ENCODE measurements at places on chromosomes 5 and 9.

DNA sequence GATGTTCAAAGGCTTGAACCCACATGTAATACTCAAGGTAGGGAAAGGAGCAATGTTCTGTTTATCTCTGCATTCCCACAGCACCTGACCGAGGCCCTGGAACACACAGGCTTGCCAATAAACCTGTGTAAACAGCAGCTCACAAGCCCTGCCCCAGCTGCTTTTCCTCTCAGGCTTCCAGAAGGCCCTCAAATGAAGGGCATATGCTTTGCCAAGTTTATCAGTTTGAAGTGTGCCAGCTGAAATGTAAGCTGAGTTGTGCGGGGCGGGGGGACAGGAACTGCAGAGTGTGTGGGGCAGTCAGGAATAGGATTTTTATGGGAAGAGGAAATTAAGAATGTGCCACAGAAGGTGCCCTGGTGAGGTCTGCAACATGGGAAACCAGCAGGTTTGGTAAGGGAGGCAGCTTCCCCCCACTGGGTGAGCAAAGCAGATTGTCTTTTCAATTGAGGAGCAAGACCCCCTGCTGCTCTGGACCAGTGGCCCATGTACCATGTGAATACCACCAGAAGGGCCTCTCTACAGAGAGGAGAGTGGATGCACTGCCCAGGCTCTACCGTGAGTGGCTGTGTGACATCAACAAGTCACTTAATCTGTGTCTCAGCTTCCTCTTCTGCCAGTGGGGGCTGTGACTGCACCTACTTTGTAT is 194.8 kb downstream of the SPOCK1 start:
- DNase-seq = no peak

GRCh38 chr9:117414220-117414905 is 494 bp downstream of the ASTN2 start:
- DNase-seq = no peak

- DNase-seq = no peak
Observed at GRCh38 chr5:38758774-38759600, 86.8 kb upstream of the OSMR start.

DNA sequence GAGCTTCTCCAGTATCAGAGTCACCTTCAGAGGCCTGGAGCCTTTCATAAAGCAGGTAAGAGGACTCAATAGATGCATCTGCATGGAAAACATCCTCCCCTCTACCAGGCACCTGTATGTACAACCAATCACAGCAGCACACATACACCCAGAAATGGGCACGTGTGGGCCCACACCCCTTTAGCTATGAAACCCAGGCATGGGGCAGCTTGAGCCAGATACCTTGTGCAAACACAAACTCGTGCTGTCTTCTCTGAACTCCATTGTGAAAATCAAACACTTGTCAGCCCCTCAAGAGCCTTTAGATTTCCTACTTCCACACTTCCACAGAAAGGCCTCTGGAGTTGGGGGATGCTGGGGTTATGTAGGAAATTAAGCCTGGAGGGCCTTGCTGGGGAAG is 1.1 kb upstream of the CSF2 start:
- DNase-seq = no peak

DNA sequence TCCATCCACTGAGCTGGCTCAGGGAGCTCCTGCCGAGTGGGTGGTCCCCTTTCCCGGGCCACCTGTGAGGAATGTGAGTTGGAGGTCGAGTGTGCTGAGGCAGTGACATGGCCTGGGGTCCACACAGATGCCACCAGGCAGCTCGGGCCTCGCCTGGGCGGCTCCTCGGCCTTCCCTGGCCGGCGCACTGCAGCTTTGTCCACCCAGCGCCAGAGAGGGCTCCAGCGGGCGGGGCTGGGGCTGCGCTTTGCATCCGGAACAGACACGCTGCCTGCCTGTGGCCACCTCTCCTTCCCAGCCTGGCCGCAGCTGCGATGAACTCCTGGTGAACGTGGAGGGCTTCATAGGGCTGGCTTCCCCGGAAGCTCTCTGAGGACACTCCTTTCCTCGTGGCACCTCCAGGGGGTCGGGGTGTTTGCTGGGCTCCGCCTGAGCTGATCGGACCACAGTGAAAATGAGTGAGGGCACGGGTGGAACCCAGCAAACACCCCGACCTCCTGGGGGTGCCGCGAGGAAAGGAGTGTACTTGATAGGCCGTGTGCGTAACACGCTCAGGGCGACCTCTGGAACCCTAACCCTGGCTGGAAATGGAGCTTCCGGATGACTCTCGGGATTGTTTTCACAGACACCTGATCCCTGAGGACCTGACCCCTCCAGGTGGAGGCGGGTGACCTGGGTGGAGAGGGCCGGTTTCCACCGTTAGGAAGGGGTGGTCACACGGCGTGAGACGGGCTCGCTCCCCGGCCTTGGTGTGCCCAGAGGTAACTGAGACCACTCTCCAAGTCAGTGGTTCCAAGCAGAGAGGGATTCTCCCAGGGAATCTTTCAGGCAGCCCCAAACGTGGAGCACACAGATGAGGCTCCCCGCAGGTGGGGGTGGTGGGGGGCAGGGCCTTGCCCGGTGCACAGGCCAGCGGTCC is 31.8 kb upstream of the RXRA start:
- no peak for DNase-seq

DNA sequence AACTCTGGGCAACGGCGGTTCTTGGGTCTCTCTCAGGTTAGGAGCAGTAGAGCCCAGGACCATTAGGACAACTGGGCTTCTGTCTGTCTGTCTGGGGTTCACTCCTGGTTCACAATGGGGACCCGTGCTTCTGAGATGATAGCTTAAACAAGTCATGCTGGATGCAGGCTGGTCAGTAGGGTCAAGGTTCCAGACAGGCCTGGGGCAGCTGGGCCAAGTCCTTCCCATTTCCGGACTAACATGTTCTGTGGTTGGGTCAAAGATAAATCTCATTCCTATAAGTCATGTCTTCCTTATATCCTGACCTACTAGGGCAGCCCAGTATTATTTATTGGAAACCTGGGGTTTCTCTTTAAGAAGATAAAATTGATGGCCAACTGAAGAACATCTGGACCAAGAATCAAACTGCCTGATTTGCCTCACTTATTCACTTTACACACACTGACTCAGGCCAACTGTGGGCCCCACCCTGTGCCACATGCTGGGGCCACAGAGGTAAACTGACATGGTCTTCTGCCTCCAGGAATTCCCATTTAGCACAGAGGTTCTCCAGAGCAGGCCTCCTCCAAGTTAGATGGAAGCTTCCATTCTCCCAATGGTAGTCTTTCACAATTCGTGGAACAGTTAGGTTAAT is 8.3 kb downstream of the HDHD3 start:
- no peak for DNase-seq

DNA sequence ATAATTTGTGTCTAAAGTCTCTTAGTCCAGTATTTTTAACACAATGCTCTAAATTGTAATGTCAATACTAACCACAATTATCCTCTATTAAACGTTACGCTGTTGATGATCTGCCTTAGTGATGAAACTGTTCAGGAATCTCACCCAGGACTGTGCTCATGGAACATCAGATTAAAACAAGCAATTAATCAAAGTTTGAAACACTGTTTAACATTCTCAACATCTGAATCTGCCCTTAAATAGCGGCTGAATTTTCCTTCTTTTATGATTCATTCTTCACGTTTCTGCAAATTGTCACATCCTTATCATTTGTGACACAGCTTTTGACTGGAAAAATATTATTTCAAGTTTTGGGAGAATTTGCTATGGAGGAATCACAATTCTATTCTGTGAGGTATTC is 113.8 kb downstream of the MARCHF11 start:
- no peak for DNase-seq

DNA sequence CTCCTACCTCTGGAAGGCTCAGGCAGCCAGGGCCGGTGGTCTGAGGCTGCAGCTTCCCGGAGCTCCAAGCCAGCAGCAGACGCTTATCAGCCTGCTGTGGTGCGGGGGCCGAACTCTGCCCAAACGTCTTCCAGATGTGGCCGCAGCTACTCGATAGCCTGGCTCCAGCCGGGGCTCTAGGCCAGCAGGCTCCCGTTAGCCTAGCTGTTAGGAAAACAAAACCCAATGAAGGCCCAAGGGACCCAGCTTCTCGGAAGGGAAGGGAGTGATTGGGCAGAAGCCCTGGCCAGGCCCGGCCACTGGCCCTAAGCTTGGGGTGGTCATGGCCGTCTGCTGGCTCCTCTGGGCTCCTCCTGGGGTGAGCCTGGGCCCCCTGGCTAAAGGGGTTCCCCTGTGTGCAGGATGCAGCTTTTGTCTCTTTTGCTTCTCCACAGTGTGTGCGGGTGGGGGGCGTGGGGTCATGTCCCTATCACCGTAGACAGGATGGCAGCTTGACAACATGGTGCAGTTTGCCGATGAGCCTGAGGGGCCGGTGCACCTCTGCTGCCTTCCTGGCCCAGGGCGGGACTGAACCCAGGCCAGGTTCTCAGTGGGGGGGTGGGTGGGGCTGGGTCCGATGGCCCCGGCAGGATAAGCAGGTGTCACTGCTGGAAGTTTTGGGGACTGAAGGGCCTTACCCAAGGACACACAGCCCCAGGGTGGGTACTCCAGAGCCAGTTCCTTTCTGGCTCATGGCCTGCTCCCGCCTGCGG is 18.7 kb downstream of the MYMK start:
- no peak for DNase-seq

GRCh38 chr5:39713250-39713916 is 288.6 kb upstream of the DAB2 start:
- DNase-seq = no peak

GRCh38 chr5:158246661-158247060 is 387.7 kb upstream of the CLINT1 start:
- DNase-seq = no peak

- no peak for DNase-seq
Observed at GRCh38 chr5:99243111-99243510, 314.3 kb upstream of the CHD1 start.

- DNase-seq = no peak
Observed at GRCh38 chr5:6166698-6167394, 211.5 kb downstream of the MED10 start.

DNA sequence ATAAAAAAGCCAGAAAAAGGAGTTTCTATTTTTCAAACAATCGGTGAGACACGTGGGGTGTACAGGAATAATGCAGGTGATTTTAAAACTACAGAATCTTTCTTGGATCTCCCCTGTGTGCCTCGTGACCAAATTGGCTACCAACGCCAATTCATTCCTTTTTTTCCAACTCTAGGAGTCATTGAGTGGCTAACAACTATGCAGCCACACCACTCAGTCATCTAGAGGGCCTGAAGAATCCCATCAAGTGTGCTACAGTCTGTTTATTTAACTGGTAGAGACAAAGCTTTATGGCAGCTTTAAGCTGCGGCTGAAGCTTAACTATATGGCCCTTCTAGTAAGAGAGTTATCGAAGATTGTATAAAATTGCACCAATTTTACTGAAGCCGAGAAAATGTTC is 113.1 kb upstream of the NIPBL start:
- DNase-seq = no peak

DNA sequence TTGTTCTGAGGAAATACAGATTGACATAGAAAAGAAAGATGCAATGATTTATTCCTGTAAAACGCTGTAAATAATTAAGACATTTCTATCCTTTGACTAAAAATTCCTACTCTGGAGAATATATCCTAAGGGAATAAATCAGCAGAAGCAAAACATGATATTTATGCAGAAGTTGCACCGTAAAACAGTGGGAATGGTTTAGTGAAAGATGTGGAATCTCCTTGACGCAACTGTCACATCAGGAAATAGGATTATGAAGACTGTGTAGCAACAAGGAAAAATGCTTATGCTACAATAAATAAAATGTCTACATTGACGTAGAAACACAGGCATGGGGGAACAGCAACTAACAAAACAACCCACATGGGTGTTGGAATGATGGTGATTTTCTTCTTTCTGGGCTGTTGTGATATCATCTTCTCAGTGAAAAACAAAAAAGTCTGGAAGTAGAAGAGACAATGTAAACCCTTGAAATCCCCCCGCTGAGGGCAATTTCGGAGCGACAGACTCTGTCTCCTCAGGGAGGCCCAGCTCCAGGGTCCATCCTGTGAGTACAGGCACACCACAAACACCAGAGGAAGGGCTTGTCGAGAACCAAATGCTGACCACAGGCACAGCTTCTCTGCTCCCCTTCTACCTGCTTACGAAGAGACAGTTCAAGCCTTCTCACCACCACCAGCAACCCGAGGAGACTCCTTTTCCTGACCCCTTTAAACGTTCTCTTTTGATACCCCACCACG is 25.2 kb downstream of the COL23A1 start:
- DNase-seq = no peak

DNA sequence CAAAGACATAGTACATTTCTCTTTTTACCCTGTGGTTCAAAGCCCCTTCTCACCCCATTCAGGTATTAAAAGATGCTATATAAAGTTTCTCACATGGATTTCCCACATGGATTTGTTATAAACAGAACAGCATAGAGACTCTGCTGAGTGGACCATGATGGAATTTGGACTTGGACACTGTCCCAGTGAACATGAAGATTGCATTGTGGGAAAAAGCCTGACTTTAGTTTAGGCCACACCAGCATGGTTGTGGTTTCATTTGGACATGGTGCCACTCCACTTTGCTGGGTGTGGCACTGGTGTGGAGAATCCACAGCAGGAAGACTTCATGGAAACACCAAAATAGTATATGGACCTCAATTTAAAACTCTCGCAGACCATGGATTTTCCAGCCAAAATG is 124.6 kb downstream of the ARHGAP26 start:
- no peak for DNase-seq

All from stimulated activated CD4-positive, alpha-beta T cell treated with anti-CD3 and anti-CD28 coated beads, TNF-alpha, amount 100 ng/mL, for 48 hours (primary cell).